Activated CD4-positive, alpha-beta memory T cell treated with anti-CD3 and anti-CD28 coated beads for 36 hours (primary cell): ENCODE measurements at places on chromosomes 3 and 15.

- DNase-seq, result no peak
Measured at GRCh38 chr3:49030321-49030720, 1.1 kb upstream of the IMPDH2 start.

- no peak for DNase-seq
Measured at GRCh38 chr15:71011503-71012155, 103.6 kb upstream of the THSD4 start.

- DNase-seq, result no peak
Measured at GRCh38 chr15:67826717-67827561, 1.6 kb downstream of the SKOR1 start.

GRCh38 chr3:166877971-166878370, 502.1 kb downstream of the ZBBX start:
- DNase-seq, result no peak

DNA sequence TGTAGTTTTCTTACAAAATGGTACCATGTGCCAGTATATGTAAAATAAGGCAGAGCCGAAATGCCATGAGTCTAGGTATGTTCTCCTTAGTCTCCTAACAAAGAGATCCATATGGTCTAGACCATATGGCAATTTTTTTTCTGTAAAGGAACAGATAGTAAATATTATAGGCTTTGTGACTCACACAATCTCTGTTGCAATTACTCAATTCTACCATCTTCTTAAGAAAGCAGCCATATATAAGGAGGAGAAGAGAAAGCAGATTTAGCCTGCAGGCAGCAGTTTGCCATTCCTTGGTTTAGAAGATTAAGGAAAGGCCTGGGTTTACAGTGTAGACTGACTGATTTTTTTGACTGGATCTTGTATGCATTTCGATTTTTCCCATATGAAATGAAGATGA, 16.3 kb upstream of the BBX start:
- DNase-seq, result no peak

GRCh38 chr3:187340578-187340977, 27.6 kb upstream of the RTP4 start:
- DNase-seq, result no peak

- DNase-seq, result no peak
Measured at GRCh38 chr3:177771780-177772179, 574.5 kb upstream of the TBL1XR1 start.

GRCh38 chr15:69782809-69783208, 314.9 kb downstream of the TLE3 start:
- peak; percentile 52 for DNase-seq

DNA sequence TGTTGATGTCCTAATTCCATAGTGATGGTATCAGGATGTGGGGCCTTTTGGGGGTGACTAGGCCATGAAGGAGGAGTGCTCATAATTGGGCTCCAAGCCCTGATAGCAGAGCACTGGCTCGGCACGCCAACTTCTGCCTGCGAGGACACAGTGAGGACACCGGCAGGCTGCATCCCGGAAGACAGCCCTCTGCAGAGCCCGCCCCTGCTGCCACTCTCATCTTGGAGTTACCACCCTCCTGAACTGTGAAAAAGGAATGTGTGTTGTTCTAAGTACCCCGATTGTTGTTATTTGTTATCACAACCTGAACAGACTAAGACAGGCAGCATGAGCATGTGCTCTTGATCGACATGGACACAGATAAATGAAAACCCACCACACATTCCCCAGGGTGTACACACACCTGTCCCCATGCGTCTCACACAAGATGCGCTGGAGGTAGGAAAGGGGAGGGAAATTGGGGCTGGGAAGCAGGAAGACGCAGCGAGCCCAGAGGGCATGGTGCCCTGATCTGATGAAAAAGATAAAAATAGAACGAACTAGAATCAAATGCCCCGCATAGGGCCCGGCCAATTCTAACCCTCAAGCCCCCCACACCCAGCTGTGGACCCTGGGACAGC, 40.1 kb downstream of the RPN1 start:
- DNase-seq, result no peak

DNA sequence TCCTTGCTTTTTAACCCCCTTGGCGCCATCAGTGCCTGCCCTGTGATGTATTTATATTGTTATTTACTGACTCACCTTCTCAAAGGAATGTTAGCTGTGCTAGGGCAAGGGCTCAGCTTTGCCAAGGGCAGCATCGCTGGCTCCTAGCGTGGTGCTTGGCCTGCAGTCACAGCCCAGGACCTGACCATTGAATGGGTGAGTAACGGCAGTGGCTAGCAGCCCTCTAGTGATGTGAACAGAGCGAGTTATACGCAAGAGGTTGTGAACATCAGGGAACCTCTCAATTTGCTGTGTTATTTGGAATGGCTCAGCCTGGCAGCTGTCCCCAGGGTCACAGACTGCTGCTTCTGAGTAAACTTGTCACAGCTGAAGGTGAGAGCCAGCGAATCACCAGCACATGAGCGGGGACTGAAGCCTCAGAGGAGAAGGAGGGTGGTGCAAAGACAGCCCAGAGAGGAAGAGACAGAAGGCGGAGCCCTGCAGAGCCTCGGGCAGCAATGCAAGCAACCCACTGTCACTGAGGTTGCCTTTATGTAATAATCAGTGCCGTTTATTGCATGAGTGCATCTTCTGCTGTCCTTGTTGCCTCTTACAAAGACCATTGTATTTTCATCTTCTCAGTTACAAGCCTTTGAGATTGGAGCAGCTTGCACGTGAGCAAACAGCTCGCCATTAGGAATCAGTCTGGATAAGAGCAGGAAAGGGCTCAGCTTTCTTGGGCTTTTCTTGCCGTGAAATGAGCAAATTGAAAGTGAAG, 158.3 kb downstream of the SLCO3A1 start:
- peak; percentile 67 for DNase-seq

DNA sequence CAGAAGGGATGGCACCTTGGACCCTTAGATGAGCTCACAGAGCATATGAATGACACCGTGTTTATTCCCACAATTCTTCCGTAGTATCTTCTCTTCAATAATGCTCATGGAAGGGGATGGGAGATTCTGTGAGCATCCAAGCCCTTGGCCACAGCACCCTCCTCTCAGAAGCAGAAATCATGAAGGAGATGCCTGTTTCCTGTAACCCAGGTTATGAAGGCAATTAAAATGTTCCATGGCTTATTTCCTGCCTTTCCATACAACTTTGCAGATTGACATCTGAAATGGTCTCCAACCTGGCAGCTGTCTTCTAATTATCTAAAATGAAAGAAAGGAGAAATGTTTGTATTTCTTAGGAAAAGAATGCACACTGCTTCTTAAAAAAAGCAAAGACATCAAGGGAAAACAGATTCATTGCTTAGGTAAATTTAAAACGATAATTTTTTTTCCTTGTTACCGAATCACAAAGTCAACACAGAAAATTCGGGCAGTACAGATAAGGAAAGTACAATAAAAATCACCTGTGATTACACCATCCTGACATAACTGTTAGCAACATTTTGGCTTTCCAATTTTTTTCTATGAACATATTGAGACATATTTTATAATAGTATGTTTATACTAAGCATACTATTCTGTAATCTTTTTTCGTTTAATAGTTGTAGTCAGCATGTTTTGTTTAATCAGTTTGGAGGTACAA, 128.5 kb downstream of the SQOR start:
- no peak for DNase-seq

- no peak for DNase-seq
Measured at GRCh38 chr15:94336817-94337467, 105.6 kb downstream of the MCTP2 start.

- DNase-seq, result no peak
Measured at GRCh38 chr15:91128016-91128415, 28.0 kb downstream of the SV2B start.

GRCh38 chr3:38367779-38368178, 21.2 kb downstream of the XYLB start:
- no peak for DNase-seq

GRCh38 chr15:72206677-72207000, 9.1 kb upstream of the GRAMD2A start:
- DNase-seq, result no peak

DNA sequence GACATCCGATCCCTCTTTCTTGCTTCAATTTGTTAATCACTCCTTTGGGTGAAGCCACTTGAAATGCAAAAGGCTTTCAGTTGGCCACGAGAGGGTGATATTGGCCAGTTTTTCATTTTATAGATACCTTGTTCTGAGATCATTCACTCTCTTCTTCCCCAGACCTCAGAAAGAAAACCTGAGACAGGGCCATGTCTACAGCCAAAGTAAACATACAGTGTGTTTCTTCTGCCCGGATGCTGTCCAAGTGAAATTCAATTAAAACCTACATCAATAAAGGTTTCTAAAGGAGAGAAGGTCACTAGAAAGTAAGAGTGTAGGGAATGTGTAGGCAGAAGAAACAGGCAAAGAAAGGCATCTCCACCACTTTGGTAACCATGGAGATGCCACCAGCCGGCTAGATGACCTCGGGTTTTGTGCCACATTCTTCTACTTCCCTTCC, 39.5 kb upstream of the FMN1 start:
- DNase-seq, result no peak

- DNase-seq, result no peak
Measured at GRCh38 chr15:66630801-66631351, 65.1 kb upstream of the LCTL start.

DNA sequence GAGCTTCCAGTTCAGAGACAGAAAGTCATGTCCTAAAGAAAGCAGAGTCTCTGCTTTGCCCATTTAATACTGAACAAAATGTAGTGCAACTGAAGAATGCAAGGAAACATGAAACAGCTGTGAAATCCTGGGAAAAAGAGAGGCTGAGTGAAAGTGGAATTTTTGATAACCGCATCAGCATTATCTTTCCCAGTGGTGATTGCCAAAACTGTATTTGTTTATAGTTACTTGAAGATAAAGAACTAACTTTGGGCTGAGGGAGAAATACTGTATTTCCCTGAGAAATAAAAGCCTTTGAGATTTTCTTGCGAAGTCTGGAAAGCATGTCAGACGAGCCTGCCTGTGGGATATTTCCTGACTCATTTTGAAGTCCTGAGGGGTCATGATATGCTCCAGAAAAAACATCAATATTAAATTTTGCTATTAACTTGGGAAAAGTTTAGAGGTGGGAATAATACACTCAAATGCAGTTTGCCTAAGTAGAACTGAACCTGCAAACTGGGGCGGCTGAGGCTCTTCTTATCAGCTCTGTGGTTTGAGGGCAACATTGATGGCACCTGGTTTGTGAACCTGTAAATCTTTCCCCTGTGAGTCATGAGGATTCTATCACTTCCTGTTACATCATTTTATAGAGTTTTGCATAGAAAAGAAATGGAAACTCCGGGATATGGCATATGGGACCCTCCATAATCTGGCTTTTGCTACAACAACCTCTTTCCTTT, 855.3 kb downstream of the MCTP2 start:
- no peak for DNase-seq

- no peak for DNase-seq
Measured at GRCh38 chr15:57676585-57676984, 29.9 kb upstream of the POLR2M start.

GRCh38 chr3:50617096-50617791, at the start of gene MAPKAPK3:
Gene MAPKAPK3 (plus strand): TSS chr3:50617151. CDS start chr3:50617566, 415 bp downstream.
- DNase-seq, result peak; percentile 53

DNA sequence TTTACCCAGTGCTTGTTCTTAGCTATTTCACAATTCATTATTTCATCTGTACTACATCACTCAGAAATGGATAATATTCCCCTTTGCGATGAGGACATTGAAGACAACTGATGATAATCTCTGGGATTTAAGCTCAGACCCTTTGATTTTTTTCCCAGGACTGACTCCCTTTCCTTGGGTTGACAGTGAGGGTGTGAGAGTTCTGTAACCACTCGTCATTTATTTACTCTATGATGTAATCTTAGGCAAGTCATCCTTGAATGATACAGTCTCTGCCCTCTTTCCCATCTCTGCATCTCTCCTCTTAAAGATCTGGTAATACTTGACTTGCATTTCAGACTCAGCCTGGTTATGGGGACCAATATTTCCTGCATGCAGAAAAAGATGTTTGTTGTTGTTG, 1041.7 kb downstream of the AGBL1 start:
- DNase-seq, result no peak
